ENCODE measurements at places on chromosomes 12 and 14.
A peak's percentile ranks its signal among the peaks of the same experiment; 100 is the strongest.

DNA sequence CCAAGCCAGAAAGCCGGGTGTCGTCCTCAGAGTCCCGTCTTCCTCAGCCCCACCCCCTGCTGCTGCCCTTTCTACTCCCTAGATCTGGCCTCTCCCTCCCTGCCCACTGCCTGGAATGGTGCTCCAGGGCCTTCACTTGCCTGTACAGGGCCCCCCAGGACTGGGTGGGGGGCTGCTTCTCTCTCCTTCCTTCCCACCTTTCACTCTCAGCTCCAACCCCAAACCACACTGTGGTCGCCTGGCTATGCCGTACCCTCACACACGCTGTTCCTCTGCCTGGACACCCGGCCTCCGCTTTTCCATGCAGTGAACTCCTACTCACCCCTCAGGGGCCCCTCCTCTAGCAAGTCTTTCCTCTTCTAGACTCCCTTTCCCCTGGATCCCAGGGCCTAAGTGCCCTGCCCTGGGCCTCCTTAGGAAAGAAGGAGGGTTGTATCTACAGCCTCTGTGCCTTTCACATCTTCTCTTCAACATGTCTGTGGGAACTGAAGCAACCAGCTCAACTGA lies 25.5 kb upstream of the DIO3 start:
- no peak for DNase-seq

DNA sequence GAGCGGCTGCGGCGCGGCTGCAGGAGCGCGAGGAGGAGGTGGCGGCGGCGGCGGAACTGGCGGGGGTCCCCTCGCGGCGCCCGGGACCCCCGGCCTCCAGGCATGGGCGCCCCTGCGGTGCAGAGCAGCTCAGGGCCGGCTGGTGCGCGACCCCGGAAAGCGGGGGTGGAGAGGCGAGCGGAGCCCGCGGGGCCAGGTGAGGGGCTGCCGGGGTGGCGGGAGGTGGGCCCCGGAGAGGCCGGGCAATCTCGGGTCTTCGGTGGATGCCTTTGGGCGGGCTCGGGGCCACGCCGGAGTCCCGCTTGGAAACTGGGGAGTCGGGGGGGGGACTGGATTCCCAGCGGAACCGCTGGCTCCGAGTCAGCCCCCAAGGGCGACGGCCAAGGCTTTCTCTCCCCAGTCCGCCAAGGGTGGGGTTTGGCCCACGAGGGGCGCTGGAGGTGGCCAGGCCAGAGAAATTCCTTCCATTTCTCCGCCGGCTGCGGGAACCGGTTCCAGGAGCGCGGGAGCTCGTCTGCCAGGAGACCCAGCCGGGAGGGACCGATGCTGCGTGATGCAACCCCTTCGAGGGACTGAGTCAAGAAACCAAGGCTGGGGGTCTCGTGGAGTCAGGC lies 13.9 kb upstream of the NR4A1 start:
- DNase-seq = no peak

GRCh38 chr12:82955043-82955442 lies 268.3 kb downstream of the TMTC2 start:
- peak; percentile 33 for DNase-seq

DNA sequence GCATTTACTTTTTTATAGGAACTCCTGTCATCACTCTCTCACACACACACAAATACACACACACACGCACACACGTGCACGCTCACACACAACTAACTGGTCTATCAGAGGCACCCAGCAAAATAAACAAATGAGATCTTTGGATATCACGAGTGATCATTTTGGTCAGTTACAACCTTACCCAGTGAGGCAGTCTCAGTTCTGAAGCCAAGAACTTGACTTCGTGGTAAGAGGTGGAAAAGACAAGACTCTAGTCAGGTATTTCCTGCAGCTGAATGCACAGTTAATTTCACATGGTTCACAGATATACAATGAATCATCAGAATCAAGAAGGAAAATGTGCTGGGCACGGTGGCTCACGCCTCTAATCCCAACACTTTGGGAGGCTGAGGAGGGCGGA lies 39.4 kb downstream of the ATF7 start:
- DNase-seq = no peak

DNA sequence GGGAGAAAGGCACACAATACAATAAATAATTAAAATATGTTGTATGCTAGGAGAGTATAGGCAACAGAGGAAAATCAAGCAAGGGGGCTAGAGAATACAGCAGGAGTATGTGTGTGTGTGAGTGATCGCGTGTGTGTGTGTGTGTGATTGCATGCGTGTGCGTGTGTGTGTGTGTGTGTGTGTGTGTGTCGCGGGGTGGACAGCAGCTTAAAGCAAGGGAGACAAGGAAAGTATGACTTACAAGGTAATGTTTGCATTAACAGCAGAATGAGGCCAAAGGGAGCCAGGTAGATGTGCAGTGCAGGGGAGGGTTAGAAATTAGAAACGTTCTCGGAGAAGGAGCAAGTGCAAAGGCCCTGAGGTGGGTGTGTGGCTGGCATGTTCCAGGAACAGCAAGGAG lies 57.4 kb upstream of the KCNA1 start:
- no peak for DNase-seq
